ENCODE measurements at places on chromosomes 2 and 18.

DNA sequence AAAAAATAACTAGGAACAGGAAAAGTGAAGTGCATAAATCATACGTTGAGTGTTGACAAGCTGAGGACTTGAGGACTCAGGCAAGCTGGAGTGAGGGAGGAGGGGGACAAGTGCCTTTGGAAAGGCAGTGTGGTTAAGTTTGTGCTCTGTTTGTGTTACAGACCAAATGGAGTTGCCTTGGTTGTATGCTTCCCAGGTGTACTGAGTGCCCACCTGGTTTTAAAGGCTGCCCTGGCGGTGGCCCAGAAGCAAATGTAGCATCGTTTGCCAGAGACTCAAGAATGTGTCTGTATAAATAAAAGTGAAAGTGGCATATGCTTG lies 240.9 kb downstream of the PRKCE start:
- no peaks in the 10 kb centered on the region for H3K36me3 ChIP-seq
- peaks cover 24% of the 10 kb centered on the region for H3K27me3 ChIP-seq
- H3K27ac ChIP-seq, result no peak overlapping the region
- DNase-seq, result no peak
- H3K4me1 ChIP-seq, result no peaks in the 10 kb centered on the region

- no peak overlapping the region for H3K27ac ChIP-seq
- no peaks in the 10 kb centered on the region for H3K27me3 ChIP-seq
- H3K4me3 ChIP-seq, result no peak overlapping the region
- H3K4me1 ChIP-seq, result no peaks in the 10 kb centered on the region
- no peaks in the 10 kb centered on the region for H3K36me3 ChIP-seq
Measured at GRCh38 chr18:45107425-45107824, 426.7 kb downstream of the SETBP1 start.

DNA sequence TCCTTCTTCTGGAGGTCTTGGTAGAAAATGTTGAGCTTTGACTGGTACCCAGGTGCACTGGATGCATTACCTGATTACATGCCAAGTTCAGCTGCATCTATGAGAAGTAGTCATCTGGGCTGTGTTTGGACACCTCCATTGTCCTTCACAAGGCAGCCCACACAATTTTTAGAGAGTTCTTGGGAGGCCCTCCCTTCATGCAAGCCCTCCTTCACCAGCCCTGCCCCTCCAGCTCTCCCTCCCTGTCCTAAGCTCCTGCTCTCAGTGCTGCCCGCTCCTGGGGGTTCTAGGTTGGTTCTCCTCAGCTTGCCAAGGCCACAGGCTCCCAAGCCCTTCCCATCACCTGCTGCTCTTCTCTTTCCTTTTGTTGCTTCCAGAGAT lies 148.7 kb downstream of the DYSF start:
- DNase-seq, result no peak
- no peaks in the 10 kb centered on the region for H3K27me3 ChIP-seq
- peaks cover 8% of the 10 kb centered on the region for H3K4me1 ChIP-seq
- no peaks in the 10 kb centered on the region for H3K36me3 ChIP-seq
- H3K27ac ChIP-seq, result no peak overlapping the region

DNA sequence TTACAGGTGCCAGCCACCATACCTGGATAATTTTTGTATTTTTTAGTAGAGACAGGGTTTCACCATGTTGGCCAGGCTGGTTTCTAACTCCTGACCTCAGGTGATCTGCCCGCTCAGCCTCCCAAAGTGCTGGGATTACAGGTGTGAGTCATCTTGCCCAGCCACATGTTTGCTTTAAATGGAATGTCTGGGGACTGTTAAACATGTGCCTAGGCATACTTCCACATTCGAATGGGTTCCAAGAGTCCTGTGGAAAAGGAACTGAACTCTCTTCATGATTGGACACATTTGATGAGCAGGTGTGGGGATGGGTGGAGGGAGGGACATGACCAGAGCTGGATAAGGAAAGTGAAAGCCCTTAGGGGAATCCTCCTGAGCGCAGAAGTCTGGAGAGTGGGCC lies 58.4 kb upstream of the GREB1L start:
- H3K4me3 ChIP-seq, result no peak overlapping the region
- H3K4me1 ChIP-seq, result no peaks in the 10 kb centered on the region
- H3K36me3 ChIP-seq, result no peaks in the 10 kb centered on the region

- DNase-seq, result no peak
- no peak overlapping the region for H3K4me3 ChIP-seq
- H3K4me1 ChIP-seq, result no peaks in the 10 kb centered on the region
- H3K27me3 ChIP-seq, result no peaks in the 10 kb centered on the region
- H3K36me3 ChIP-seq, result no peaks in the 10 kb centered on the region
Measured at GRCh38 chr18:40088130-40088529, 1866.9 kb upstream of the PIK3C3 start.

GRCh38 chr2:151862700-151863099 lies 34.5 kb upstream of the ARL5A start:
- H3K27ac ChIP-seq, result no peak overlapping the region
- no peak overlapping the region for H3K4me3 ChIP-seq
- H3K27me3 ChIP-seq, result peaks cover 9% of the 10 kb centered on the region
- no peak for DNase-seq
- H3K36me3 ChIP-seq, result no peaks in the 10 kb centered on the region

DNA sequence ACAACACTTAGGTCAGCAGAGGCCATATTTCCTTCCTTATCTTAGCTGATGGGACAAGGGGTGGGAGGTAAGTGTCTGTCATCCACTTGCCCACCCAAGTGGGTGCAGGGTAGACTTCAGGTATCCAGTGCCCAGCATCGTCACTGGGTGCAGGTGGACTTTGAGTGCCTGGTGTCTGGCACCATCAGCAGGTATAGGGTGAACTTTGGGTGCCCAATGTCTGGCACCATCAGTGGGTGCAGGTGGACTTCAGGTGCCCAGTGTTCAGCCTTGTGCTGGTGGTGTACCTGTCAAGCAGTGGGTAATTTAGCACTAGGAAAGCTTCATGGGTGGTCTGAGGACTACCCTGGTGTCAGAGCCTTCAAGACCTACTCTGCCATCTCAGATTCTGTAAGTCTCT lies 175.6 kb downstream of the SEPTIN10 start:
- H3K27me3 ChIP-seq, result peaks cover 2% of the 10 kb centered on the region
- H3K4me3 ChIP-seq, result no peak overlapping the region
- no peaks in the 10 kb centered on the region for H3K36me3 ChIP-seq
- no peaks in the 10 kb centered on the region for H3K4me1 ChIP-seq
- H3K27ac ChIP-seq, result no peak overlapping the region
